ENCODE measurements at places on chromosomes 3 and 15.
A peak's percentile ranks its signal among the peaks of the same experiment; 100 is the strongest.

DNA sequence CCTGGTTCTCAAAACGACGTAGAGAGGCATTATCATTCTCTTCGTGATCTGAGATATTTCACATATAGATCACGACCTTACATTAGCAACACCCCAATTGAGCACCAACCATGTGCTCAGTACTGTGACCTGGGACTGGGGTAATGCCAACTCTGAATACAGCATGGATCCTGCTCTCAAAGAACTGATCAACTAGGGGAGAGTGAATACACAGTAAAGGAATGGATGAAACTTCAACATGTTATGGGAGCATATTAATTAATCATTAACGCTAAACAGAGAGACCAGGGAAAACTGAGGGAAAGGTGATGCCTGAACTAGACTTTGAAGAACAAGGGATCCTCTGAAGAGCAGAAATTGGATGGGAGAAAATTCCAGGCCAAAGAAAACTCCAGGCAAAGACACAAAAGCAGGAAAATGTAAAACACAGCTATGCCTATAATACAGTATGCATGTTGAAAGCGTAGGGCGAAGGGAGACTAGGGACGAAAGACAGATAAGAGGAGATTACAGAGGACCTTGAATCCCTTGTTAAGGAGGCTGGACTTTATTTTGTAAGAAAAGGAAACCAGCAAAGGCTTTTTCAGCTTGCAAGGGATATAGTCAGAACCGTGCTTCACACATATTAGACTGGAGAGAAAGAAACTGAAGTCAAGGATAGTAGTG lies 105.7 kb downstream of the ANO10 start:
- no peak for DNase-seq

- DNase-seq: peak; percentile 14
Observed at GRCh38 chr15:61051569-61052031, 177.5 kb downstream of the RORA start.

DNA sequence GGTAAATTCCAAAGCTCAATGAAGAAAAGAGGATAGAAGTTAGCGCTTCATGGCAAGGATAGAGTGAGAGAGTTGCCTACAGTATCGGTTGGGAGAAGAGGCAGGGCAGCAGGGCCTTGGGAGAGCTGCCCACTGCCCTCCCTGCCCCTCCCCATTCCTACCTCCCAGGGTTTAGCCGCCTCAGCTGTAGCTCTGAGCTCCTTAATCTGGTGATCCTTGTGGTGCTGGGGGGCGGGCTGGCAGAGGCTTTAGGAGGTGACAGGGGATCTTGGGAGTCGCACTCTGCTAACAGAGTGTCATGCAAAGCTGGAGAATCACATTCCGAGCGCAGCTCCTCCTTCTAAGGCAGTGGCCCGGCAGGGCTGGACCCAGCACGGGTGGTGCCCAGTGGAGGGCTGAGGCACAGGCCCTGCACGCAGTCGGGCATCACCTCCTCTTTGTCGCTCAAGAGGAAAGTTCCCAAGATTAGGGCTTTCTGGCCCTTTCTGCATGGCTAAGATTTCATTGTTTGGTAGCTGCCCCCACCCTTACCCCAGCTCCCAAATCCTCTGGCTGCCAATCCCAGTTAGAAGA lies 57.1 kb upstream of the POLG start:
- no peak for DNase-seq

DNA sequence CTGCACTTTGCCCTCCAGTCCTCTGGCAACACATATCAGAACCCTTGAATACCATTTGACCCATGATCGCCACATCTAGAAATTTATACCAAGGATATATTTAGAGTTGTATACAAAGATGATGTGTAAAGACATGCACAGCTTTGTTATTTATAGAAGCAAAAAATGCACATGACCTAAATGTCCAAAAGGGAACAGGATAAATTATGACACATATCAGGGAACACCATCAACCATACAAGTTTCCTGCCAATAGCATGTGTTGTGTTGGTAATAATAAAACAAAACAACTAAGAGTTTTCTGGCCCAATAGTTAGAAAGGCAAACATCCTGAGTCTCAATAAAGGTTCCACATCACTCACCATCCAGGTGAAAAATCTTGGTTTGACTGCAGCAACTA lies 51.5 kb downstream of the AAGAB start:
- no peak for DNase-seq

DNA sequence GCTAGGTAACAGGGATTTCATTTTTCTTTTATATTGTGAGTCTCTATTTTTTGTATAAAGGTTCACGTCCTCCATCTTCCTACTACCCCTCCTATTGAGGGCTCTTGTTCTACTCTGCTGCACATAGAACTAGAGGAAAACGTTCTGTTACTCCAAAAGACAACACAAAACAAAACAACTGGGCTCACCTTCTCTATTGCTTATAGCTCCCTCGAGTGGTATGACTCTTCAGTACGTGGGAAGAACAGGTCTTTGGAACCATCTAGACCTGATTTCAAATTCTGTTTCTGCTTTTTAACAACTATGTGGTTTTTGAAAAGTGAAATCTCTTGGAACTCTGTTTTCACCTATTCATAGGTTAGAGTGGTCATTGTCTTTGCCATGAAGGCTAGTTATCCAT lies 515.3 kb downstream of the SOX2 start:
- no peak for DNase-seq

DNA sequence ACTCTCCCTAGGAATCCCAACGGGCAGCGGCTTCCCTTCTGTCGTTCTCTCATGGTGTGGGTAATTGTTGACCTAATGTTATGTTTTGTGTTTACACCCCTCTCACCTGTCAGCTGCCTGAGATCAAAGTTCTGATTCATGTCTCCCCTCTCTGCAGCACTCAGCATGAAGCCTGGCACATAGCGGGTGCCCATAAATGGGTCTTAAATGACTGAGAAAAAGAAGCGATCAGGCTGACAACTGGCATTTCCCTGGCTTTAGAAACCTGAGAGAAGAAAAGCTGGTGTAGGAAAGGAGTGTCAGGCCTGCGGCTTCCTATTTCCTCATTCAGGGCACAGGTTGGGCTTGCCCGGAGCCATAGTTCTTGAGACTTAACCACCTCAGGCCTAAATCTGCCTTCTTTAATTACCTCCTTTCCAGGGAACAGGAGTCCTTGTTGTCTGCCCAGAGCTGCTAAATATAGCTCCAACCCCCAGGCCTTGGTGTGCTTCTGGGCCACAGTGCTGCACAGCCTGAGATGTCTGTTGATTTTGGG lies 31.8 kb downstream of the LPP start:
- DNase-seq: no peak

- DNase-seq: no peak
Observed at GRCh38 chr3:21028412-21028811, 722.6 kb downstream of the ZNF385D start.

DNA sequence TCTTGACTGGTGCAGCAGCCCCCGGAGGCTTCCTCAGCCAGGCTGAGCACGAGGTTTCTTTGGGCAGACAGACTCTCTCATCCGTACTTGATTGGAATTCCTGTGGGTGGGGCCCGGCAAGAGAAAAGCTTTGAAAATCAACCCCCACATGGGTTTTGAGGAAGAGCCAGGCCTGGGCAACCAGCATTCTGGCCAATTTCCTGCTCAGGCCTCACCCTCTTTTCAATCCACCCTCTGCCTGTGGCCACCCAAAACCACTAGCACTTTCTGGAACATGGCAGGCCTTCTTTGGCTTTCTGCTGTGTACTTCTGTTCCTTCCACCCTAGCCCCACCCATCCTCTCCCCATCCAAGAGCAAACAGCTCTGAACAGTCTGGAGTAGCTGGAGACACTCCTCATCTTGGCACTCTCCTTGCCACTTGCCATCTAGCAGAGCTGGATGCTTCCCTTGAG lies 5.9 kb downstream of the MYO5C start:
- peak; percentile 54 for DNase-seq

DNA sequence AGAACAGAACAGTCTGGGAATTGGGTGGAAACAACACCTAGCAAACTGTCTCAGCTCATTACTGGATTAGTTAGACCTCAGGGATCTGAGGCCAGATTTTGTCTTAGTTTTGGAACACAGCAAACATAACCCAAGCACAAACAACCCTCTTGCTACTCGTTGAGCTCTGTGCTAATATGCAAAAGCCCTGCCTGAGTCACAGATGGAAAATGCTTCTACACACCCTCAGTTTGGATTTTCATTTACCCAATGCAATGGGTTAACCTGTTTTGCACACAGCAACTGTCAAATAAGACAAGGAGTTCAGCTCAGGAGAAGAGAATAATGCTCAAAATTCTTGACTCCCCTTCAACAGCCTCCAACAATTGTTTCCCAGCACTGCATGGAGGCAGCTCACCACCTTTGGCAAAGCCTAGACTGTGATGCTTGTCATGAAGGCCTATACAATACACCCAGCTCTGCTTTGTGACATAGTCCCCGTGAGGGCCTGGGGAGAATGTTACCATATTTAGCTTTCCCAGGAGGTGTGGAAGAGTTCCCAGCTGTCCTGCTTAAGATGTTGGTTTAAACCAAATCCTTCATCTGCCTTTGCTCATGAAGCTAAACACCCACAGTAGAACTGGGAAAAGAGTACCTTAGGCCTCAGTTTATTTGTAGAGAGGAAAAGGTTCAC lies 68.9 kb upstream of the MNS1 start:
- no peak for DNase-seq

DNA sequence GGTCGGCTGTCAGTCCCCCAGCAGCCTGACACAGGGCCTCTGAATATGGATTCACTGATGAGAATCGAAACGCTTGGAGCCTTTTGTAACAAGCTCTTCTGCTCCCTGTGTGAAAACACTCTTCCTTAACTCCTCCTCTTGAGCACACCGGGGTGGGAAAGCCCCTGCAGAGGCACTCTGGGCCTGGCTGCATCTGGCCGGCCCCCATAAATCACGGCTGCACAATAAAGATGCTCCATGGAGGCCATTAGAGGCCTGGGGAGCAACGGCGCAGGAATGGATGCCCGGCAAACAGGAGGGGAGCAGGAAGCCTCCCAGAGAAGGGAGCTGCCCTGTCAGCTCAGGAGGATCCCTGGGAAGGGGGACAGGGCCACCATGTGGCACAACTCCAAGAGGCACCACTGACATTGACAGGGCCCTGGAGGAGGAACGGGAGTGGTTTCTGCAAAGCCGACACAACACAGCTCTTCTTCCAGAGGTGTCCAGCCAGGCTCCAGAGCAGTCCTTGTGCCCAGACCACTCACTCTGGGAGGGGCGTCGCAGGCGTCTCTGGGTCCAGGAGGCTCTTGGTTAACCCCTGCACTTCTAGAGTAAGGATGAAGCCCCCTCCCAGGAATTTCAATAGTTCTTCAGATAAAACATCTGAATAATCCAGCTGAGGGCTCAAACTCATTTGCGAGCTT lies 509.3 kb upstream of the PPP2R3A start:
- DNase-seq: no peak

DNA sequence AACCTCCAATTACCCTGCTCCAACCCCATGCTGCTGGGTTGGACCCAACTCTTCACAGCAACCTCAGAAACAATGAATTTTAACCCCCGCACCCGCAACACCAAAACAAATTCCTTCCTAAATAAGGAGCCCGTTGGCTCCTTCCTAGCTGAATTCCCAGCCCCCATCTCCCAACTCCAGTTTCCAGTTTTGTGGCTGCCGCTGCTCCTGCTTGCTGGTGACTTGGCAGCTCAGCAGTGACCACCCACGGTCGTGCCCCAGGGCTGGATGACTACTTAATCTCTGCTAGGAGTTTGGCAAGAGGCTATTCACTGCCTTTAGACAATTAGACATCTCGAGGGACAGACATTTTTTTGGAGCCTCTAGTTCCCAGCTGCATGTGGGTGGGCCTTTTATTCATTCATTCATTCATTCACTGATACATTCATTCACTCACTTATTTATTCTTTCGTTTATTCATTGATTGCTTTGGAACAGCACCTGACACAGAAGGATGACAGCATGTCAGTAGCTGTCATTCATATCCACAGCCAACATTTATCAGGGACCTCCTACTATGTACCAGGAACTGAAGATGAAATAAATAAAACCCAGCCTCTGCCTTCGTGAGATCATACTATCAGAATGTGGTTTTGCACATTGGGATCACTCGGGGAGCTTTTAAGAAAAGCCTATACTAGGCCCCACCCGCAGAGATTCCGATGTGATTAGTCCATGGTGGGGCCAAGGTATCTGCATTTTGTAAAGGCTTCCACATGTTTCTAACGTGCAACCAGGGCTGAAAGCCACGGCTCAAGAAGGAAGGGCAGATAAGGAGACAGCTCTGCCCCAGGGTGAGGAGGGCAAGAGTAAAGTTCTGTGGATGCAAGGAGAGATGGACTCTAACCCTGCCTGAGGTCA lies 256.5 kb downstream of the SHQ1 start:
- no peak for DNase-seq

DNA sequence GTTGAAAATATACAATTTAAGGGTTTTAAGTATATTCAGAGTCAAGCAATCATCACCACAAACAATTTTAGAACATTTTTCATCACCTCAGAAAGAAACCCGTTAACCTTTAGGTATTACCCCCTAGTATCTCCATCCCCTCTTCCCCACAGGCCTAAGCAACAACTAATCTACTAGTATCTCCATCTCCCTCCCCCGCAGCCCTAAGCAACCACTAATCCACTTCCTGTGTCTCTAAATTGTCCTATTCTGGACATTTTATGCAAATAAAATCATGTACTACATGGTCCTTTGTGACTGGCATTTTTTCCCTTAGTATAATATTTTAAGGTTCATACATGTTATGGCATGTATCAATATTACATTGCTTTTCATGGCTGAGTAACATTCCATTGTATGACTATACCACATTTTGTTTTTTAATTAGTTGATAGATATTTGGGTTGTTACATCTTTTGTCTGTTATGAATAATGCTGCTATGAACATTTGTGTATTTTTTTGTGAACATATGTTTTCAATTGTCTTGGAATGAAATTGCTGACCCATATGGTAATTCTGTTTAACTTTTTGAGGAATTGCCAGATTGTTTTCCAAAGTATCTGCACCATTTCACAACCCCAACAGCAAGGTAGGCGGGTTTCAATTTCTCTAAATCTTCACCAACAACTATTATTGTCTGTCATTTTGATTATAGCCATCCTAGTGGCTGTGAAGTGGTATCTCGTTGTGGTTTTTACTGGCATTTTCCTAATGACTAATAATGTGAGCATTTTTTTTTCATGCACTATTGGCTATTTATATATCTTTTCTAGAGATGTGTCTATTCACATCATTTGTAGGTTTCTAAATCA lies 215.6 kb upstream of the CD96 start:
- no peak for DNase-seq

Data from anterior cingulate cortex (tissue), 58 donors.